CD4-positive, alpha-beta T cell treated with Interleukin-2 at 100 ng/mL for 4 hours (primary cell): ENCODE measurements at places on chromosomes 7 and 10.

- no peak for DNase-seq
Measured at GRCh38 chr7:29459589-29459988, 104.0 kb upstream of the PRR15 start.

DNA sequence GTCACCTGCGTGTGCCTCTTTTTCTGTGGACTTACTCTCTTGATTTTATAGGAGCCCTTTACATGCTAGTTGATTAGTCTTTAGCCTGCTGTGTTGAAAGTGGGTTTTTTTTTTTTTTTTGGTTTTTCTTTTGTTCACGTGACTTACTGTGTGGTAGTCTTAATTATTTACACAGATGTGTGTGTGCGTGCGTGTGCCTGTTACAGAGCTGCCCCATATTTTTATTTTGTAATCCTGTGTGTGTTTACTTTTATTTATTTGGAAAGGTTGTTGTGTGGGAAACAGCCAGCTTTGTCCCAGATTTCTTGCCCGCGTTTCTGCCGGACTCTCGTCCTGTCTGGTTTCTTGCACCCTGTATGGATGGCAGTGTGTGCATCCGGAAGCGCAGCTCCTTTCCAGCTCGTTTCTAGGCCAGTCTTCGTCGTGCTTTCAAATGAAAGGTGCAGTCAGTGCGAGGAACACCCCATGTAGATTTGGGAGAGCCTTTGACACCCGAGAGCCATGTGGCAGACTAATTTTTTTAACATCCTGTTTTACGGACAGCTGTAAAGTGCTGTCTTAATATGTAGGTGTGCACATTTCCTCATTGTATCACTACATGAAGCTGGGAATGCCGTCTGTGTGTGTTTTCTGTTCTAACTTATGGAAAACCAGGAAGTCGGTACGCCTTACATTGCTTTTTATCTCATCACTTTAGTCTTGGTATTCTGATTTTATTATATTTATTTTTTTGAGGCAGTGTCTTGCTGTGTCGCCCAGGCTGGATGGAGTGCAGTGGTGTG lies 55.6 kb downstream of the DNAJB6 start:
- DNase-seq, result no peak

- DNase-seq, result no peak
Measured at GRCh38 chr10:60485025-60485424, 95.3 kb upstream of the ANK3 start.

DNA sequence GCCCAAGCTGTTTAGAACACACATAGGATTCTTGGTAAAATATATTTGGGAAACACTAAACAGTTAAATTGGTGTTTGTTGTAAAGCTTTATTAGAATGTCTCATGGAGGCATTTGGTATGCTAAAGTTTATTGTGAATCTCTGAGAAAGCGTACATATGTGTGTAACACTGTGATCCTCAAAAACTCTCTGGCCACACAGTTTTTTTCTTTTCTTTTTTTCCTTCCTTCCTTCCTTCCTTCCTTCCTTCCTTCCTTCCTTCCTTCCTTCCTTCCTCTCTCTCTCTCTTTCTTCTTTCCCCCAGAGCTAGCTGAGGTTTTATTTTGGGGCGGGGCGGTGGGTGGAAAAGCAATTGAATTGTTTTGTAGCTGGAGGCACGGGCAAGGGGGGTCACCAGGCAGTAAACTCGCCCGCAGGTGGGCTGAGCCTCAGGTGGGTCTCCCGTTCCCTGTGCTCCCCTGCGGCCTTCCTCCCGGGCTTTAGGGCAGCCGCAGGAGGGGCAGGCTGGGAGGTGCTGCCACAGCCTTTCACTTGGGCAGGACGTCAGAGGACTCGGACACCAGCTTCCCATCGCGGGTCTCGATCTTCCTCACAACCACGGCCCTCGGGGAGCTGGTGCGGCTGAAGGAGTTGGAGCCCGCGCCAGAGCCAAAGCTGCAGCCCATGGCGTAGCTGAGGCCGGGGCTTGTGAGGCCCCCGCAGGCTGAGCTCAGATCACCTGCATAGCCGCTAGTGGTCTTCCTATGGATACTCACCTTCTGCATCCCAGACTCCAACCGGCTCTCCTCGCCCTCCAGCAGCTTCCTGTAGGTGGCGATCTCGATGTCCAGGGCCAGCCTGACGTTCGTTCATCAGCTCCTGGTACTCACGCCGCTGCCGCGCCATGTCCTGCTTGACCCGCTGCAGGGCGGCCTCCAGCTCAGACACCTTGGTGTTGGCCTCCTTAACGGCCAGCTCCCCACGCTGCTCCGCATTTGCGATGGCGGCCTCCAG lies 459.0 kb downstream of the GATA3 start:
- DNase-seq, result no peak

DNA sequence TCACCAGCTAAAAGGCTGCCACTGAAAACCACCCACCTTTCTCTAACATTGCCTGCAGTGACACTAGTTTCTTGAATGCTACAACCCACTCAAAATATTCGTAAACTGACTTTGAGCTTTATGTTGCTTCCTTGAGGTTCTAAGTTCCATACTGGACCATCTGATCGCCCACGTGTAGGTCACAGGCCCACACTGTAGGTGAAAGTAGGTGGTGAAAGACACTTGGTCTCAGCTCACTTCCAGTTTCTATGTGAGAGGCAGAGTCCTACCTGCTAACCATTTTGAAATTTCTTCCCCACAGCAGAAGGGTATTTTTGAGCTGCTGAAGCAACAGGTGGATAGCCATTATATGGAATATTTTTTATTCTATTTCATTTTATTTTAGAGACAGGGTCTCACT lies 97.3 kb downstream of the MYO3A start:
- DNase-seq, result no peak

DNA sequence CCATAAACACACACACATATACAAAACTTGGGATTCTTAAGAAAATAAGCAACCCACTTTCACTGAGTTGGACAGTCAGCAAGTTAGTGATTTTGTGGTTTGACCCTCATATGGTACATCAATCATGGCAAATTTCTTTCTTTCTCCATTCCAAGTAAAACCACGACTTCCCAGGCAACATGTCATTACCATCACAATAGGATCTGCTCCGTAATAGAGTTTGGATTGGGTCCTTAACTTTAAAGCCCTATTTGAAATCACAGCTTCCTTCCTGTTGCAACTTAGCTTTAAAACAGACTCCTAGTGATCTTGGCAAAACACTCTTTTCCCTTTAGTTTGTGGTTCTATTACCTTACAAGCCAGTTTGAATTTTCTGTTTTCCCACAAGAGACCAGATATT lies 483.6 kb downstream of the INHBA start:
- no peak for DNase-seq

GRCh38 chr7:11753433-11753832 lies 78.6 kb downstream of the THSD7A start:
- DNase-seq, result no peak

DNA sequence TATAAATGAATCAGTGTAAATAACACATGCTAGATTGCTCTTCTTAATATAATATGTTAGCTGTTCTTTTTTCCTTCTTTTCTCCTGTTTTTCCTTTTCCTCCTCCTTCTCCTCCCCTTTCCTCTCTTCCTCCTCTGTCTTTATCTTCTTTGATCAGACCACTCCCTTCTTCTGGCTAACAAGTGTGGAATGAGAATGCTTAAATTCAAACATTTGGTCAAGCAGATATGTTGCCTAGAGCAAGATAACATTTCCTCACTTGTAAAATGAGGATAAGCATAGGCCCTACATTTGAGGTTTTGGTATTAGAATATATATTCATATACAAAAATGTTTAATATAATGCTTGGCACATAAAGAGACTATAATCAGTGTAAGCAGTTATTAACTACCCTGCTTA lies 299.1 kb downstream of the PCDH15 start:
- DNase-seq, result no peak

GRCh38 chr10:119348516-119349240 lies 141.3 kb downstream of the GRK5 start:
- DNase-seq, result no peak

GRCh38 chr10:78979938-78980337 lies 88.8 kb upstream of the ZMIZ1 start:
- no peak for DNase-seq

GRCh38 chr7:144908943-144909556 lies 73.2 kb upstream of the TPK1 start:
- no peak for DNase-seq

- no peak for DNase-seq
Measured at GRCh38 chr10:16742165-16742960, 74.9 kb downstream of the RSU1 start.

- DNase-seq, result no peak
Measured at GRCh38 chr7:80150611-80151273, 16.1 kb downstream of the GNAI1 start.

GRCh38 chr7:38066391-38066790 lies 111.7 kb upstream of the STARD3NL start:
- no peak for DNase-seq

DNA sequence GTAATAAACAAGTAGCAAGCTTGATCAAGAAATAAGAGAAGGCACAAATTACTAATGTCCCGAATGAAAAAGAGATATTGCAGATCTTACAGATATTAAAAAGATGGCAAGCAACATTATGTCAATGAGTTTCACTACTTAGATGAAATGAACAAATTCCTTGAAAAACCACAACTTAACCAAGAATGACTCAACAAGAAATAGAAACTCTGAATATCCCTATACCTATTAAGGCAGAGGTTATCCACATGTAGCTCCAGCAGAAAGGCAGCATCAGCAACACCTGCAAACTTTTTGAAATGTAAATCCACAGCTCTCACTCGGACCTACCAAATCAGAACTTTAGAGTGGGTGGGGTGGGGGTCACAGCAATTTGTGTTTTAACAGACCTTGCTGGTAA lies 33.6 kb downstream of the PDE1C start:
- DNase-seq, result no peak

- DNase-seq, result no peak
Measured at GRCh38 chr7:51276967-51277366, 39.6 kb downstream of the COBL start.

DNA sequence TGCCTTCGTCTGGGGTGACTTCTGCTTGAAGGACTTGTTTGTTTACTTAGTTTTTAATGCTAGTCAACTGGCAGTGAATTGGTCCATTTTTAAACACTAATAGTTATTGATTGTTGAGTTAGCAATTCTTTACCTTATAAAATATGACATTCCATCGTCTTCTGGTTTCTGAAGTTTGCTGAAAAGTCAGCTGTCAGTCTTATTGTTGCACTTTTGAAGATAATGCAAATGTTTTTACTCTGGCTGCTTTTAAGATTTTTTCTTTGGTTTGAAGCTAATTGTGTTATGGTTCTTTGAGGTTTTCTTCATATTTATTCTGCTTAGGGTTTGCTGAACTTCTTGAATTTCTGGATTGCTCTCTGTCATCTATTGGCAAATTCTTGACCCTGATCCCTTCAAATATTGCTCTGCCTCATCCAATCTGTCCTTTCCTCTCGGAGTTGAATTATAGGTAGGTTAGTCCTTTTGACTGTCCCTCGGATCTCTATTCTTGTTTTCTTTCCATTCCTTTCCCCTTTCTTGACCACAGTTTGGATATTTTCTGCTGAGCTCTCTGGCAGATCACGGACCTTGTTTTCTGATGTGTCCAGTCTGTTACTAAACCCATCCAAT lies 24.2 kb downstream of the MGMT start:
- no peak for DNase-seq

- no peak for DNase-seq
Measured at GRCh38 chr10:129498680-129499079, 31.6 kb downstream of the MGMT start.

- DNase-seq, result peak; percentile 26
Measured at GRCh38 chr7:73715648-73716317, 3.7 kb downstream of the STX1A start.

DNA sequence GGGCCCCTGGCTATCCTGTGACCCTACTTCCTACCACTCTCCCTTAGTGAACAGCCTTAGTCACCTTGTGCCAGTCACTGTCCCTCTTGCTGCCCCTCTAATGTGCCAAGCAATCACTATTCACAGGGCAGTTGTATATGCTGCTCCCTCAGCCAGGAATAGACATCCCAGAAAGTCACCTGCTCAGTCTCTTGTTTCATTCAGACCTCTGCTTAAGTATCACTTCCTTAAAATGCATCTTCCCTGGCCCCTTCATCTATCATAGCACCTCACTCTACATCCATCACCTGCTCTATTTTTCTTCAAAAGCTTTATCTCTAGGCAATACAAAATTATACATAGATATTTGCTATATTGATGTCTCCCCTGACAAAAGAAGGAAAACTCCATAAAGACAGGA lies 328.4 kb upstream of the NFE2L3 start:
- no peak for DNase-seq

DNA sequence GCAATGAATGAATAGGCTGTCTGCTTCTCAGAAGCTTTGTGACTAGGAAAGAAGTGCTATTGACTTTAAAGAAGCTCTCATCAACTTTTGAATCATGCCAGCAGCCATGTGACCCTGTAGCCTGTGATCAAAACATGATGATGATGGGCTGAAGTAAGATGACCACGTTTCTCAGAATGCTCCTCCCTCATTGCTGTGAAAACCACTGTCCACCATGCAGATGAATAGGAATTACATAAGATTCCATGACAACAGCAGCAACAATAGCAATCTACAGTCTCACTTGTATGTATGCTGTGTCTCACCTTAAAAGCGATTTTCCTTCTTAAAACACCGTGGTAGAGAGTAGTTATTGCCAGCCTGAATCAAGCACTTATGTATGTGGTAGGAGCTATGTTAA lies 228.4 kb downstream of the TRIL start:
- DNase-seq, result no peak

DNA sequence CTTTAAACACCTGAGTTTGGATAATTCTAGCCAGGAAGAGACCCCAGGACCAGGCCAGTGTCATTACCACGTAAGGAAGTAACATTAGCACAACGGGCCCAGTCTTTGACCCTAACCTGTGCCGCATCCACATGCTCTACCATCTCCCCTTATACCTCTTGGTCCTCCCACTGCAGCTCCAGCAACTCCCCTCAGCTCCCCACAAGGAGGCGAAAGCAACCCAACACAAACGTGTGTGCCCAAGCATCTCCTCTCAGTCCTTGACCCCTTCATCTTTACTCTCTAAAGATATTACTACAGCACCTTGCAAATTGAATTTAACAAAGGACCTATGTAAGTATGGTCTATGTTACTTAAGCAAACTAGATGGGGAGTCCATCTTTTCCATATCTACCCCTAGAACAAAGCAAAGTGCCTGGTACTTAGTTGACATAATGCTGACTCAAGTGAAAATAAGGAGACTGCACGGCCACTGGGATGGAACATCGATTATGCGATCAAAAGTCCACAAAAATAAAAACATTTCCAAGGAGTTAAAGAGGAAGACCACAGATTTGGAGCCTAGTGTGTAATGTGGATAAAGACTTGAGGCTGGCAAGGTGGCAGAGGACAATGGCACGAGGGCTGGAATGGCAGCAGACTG lies 147.7 kb downstream of the JAZF1 start:
- DNase-seq, result no peak

GRCh38 chr10:33347211-33347610 lies 12.7 kb upstream of the NRP1 start:
- DNase-seq, result no peak

- DNase-seq, result no peak
Measured at GRCh38 chr10:5662708-5663579, 3.5 kb downstream of the ASB13 start.

DNA sequence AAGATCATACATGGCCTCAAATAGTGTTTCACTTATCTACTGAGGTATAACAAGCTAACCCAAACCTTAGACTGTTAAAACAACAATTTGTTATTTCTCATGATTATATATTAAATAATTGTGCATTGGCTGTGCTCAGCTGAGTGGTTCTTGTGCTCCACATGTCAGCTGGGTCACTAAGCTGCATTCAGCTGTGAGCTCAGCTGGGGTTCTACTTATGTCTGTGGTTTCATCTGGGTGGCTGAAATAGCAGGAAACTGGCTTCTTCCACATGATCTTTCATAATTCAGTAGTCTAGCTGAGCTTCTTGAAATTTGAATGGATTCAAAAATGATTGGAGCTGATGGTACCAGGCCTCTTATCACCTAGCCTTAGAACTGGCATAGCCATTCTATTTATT lies 181.8 kb upstream of the CSTF2T start:
- no peak for DNase-seq

GRCh38 chr7:136874393-136875032 lies 6.1 kb downstream of the CHRM2 start:
- DNase-seq, result no peak
